A673 (cell line): ENCODE measurements at places on chromosomes 2 and 18. TPM values are rescaled to one million over a fixed set of nuclear protein-coding genes. Genes with fewer than 3 reads are reported as not detected.

DNA sequence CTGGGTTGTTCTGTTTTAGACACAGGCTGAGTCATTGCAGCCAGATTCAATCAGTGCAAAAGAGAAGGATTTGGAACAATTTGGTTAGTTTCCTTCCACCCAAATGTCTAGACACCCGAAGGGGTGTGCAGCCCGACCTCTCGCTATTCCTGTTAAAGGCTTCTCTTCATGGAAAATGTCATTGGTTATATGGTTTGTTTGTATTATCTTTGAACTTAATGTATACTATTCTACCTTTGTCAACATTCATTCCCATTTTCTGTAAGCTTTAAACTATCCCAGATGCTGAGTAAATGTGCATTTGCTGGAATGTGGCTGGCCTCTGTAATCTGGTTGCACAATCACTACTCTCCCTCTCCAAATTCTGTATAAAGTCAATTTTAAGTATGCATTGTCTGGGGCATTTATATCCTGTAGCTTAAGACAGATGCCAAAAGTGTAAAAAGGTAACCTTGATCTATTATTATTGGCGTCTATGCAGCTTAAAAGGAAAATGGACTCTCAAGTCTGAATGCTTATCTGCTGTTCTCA lies 80.4 kb upstream of the RND3 start:
- no peaks in the 10 kb centered on the region for H3K36me3 ChIP-seq
- H3K27ac ChIP-seq = no peak overlapping the region
- H3K27me3 ChIP-seq = no peaks in the 10 kb centered on the region
- no peaks in the 10 kb centered on the region for H3K4me1 ChIP-seq
- DNase-seq = no peak
- no peak overlapping the region for H3K4me3 ChIP-seq

DNA sequence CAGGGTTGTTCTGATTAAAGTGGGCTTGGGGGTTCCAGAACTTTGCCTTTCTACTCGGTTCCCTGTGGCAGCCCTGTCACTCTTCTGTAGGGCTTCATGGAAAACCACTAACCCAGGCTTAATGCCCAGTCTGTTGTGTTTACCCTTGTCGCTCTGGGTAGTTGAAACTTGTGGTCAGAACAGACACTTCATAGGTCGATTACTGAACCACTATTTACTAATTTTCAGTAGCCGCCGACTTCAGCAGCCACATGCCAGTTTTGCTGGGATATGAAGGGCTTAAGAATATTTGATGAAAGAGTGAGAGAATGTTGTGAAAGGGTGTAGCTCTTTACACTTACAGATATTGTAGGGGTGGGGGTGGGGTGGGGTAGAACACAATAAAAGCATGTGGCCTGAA lies 362.3 kb downstream of the RND3 start:
- H3K4me3 ChIP-seq = no peak overlapping the region
- no peaks in the 10 kb centered on the region for H3K4me1 ChIP-seq
- H3K27ac ChIP-seq = no peak overlapping the region
- no peak for DNase-seq
- no peaks in the 10 kb centered on the region for H3K27me3 ChIP-seq

- peak; percentile 29 for DNase-seq
- H3K27ac ChIP-seq = no peak overlapping the region
- no peak overlapping the region for H3K4me3 ChIP-seq
- H3K36me3 ChIP-seq = no peaks in the 10 kb centered on the region
- H3K4me1 ChIP-seq = peaks cover 41% of the 10 kb centered on the region
Observed at GRCh38 chr2:11753886-11754699, 7.7 kb downstream of the LPIN1 start.

- DNase-seq = no peak
- H3K36me3 ChIP-seq = no peaks in the 10 kb centered on the region
- no peaks in the 10 kb centered on the region for H3K27me3 ChIP-seq
- H3K4me1 ChIP-seq = no peaks in the 10 kb centered on the region
- no peak overlapping the region for H3K27ac ChIP-seq
Observed at GRCh38 chr18:13161276-13161899, 57.2 kb upstream of the LDLRAD4 start.

EEF1B2 gene
- total RNA-seq = 565 and 629 TPM in 2 replicates

FAM237A gene
- total RNA-seq = not detected in 2 replicates

DNA sequence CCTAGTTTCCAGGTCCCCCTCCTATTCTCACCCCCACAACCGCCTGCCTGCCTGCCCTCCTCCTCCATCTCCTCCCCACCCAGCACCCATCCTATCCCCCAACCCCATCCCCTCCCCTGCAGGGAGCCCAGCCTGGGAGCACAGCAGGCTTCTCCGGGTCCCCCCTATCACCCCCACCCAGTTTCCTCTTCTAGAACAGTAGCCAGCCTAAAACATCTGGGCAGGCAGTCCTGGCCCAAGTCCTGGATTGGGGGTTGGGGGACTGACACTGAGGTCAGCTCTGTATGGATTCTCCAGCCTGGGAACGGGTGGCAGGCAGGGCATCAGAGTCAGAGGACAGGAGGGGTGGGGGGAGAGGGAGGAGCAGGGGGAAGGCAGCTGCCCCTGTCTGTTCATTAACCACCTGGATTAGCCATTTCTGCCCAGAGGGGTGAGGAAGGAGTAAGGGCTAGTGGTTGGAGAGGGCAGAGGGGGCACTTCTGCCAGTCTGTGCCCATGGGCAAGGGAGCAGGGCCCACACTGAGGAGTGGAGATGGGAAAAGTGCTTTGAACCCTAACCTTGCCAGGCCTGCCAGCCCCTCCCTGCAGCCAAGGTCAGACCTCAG lies 60.0 kb downstream of the TNS1 start:
- no peak for DNase-seq
- no peaks in the 10 kb centered on the region for H3K27me3 ChIP-seq
- peaks cover 18% of the 10 kb centered on the region for H3K4me1 ChIP-seq
- no peaks in the 10 kb centered on the region for H3K36me3 ChIP-seq

CYP27A1 gene
- 1.2 TPM in 2 replicates for total RNA-seq

GNAL gene
- 0.06 and 0.15 TPM in 2 replicates for total RNA-seq

BCS1L gene
- total RNA-seq = 70.6 and 74.1 TPM in 2 replicates

PCARE gene
- total RNA-seq = not detected in 2 replicates

GRCh38 chr2:18149660-18150246 lies 271.3 kb downstream of the KCNS3 start:
- no peaks in the 10 kb centered on the region for H3K4me1 ChIP-seq
- H3K4me3 ChIP-seq = no peak overlapping the region
- no peak overlapping the region for H3K27ac ChIP-seq
- no peaks in the 10 kb centered on the region for H3K36me3 ChIP-seq

VIT gene
- total RNA-seq = not detected in 2 replicates

- peak overlapping the region; percentile 94 for H3K27ac ChIP-seq
- H3K4me1 ChIP-seq = peaks cover 86% of the 10 kb centered on the region
- no peak overlapping the region for H3K4me3 ChIP-seq
- no peak for DNase-seq
- no peaks in the 10 kb centered on the region for H3K27me3 ChIP-seq
Observed at GRCh38 chr2:16620590-16620989, 45.0 kb downstream of the CYRIA start.

PTPN2 gene
- total RNA-seq = 35.8 and 44.7 TPM in 2 replicates

GRCh38 chr2:151200277-151200676 lies 61.4 kb downstream of the RBM43 start:
- H3K4me1 ChIP-seq = peaks cover 13% of the 10 kb centered on the region
- H3K36me3 ChIP-seq = no peaks in the 10 kb centered on the region
- H3K4me3 ChIP-seq = no peak overlapping the region
- H3K27me3 ChIP-seq = no peaks in the 10 kb centered on the region

GRCh38 chr2:196131384-196131937 lies 39.9 kb downstream of the STK17B start:
- no peak overlapping the region for H3K27ac ChIP-seq
- H3K36me3 ChIP-seq = peaks cover 26% of the 10 kb centered on the region
- DNase-seq = peak; percentile 59
- H3K27me3 ChIP-seq = no peaks in the 10 kb centered on the region
- H3K4me3 ChIP-seq = no peak overlapping the region
- H3K4me1 ChIP-seq = no peaks in the 10 kb centered on the region

BOD1L2 gene
- not detected in 2 replicates for total RNA-seq

ALLC gene
- not detected in 2 replicates for total RNA-seq

NBAS gene
- 37.5 and 38.7 TPM in 2 replicates for total RNA-seq

GPR45 gene
- not detected in 2 replicates for total RNA-seq

GRCh38 chr2:200693836-200694470 lies 108.1 kb downstream of the AOX1 start:
- no peak for DNase-seq
- no peak overlapping the region for H3K27ac ChIP-seq
- no peaks in the 10 kb centered on the region for H3K36me3 ChIP-seq
- H3K4me1 ChIP-seq = no peaks in the 10 kb centered on the region
- H3K27me3 ChIP-seq = no peaks in the 10 kb centered on the region

DNA sequence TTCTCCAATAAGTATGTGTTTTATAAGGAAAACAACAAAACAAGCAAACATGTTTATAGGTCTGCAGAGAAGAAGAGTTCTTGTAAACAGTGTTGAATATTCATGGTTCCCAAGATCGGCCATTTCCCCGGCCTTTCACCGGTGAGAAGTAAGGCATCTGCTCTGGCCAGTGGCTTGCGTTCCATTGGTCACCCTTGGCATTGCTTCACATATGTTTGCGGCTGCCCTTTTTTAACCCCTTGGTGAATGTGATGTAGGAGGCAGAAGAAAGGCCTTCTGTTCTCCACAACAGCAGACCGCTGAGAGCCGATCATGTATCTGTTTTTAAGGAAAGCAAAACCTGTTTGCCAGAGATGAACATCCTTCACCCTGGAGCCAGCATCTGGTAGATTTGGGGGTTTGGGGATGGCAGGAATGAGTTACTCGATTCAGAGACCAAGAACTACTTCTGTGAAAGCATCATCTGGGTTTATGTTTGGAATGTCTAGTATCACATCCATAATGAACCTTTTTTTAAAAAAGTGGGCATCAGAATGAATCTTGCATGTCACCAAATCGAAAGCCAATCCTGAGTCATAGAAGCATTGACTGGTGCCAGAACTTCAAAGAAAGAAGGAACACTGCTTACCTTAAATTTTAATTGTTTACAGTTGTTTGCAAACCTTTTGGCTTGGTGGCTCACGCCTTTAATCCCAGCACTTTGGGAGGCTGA lies 112.3 kb downstream of the AGAP1 start:
- no peak overlapping the region for H3K4me3 ChIP-seq
- no peaks in the 10 kb centered on the region for H3K27me3 ChIP-seq
- no peaks in the 10 kb centered on the region for H3K36me3 ChIP-seq
- H3K27ac ChIP-seq = no peak overlapping the region
- no peaks in the 10 kb centered on the region for H3K4me1 ChIP-seq
- DNase-seq = no peak

- no peaks in the 10 kb centered on the region for H3K36me3 ChIP-seq
- H3K27me3 ChIP-seq = no peaks in the 10 kb centered on the region
- no peak overlapping the region for H3K4me3 ChIP-seq
- H3K4me1 ChIP-seq = peaks cover 6% of the 10 kb centered on the region
- DNase-seq = no peak
Observed at GRCh38 chr2:239748811-239749210, 276.3 kb downstream of the NDUFA10 start.

PFN4 gene
- total RNA-seq = 0.94 TPM in 1 of 2 replicates, not detected in the other

- no peak overlapping the region for H3K27ac ChIP-seq
- no peak overlapping the region for H3K4me3 ChIP-seq
- H3K27me3 ChIP-seq = peaks cover 4% of the 10 kb centered on the region
Observed at GRCh38 chr2:120552079-120552478, 183.6 kb upstream of the GLI2 start.

- no peaks in the 10 kb centered on the region for H3K4me1 ChIP-seq
- no peaks in the 10 kb centered on the region for H3K36me3 ChIP-seq
- no peak overlapping the region for H3K27ac ChIP-seq
- DNase-seq = no peak
- H3K27me3 ChIP-seq = peaks cover 12% of the 10 kb centered on the region
Observed at GRCh38 chr2:51368250-51368649, 336.3 kb upstream of the NRXN1 start.

KANSL1L gene
- 17.7 and 19.6 TPM in 2 replicates for total RNA-seq

GRCh38 chr2:148802448-148803220 lies 72.4 kb upstream of the KIF5C start:
- DNase-seq = no peak
- H3K27me3 ChIP-seq = no peaks in the 10 kb centered on the region
- H3K4me1 ChIP-seq = no peaks in the 10 kb centered on the region

GRCh38 chr2:39326644-39327043 lies 82.9 kb upstream of the CDKL4 start:
- peak; percentile 8 for DNase-seq
- H3K27ac ChIP-seq = no peak overlapping the region
- no peaks in the 10 kb centered on the region for H3K27me3 ChIP-seq
- H3K36me3 ChIP-seq = peaks cover 3% of the 10 kb centered on the region

GRCh38 chr2:42844366-42844765 lies 52.0 kb upstream of the HAAO start:
- H3K27me3 ChIP-seq = no peaks in the 10 kb centered on the region
- no peak overlapping the region for H3K4me3 ChIP-seq
- DNase-seq = no peak
- H3K36me3 ChIP-seq = no peaks in the 10 kb centered on the region
- H3K4me1 ChIP-seq = no peaks in the 10 kb centered on the region
- no peak overlapping the region for H3K27ac ChIP-seq

- peak overlapping the region; percentile 58 for H3K27ac ChIP-seq
- no peaks in the 10 kb centered on the region for H3K36me3 ChIP-seq
- H3K4me3 ChIP-seq = no peak overlapping the region
- peak; percentile 64 for DNase-seq
- no peaks in the 10 kb centered on the region for H3K27me3 ChIP-seq
Observed at GRCh38 chr2:239368906-239369552, 31.8 kb downstream of the HDAC4 start.

SERPINB10 gene
- not detected in 2 replicates for total RNA-seq
